ENCODE measurements at places on chromosomes 1 and 21.

GRCh38 chr1:168879896-168880734, 151.1 kb upstream of the DPT start:
- no peak for DNase-seq

GRCh38 chr1:183869664-183870063, 64.7 kb downstream of the RGL1 start:
- DNase-seq: no peak

GRCh38 chr1:197197430-197197997, 51.0 kb upstream of the ASPM start:
- DNase-seq: no peak

- DNase-seq: no peak
These were observed 264.3 kb downstream of the PTPRU start for GRCh38 chr1:29500651-29501050.

DNA sequence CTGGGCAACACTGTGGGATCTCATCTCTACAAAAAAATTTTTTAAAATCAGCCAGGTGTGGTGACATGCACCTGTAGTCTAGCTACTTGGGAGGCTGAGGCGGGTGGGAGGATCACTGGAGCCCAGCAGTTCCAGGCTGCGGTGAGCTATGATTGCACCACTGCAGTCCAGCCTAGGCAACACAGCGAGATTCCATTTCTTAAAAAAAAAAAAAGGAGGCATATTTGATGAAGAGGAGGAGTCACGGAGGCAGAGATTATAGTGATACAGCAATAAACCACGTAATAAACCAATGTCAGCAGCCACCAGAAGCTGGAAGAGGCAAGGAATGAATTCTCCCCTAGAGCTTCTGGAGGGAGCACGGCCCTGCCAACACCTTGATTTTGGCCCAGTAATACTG, 4.0 kb downstream of the LIX1L start:
- no peak for DNase-seq

DNA sequence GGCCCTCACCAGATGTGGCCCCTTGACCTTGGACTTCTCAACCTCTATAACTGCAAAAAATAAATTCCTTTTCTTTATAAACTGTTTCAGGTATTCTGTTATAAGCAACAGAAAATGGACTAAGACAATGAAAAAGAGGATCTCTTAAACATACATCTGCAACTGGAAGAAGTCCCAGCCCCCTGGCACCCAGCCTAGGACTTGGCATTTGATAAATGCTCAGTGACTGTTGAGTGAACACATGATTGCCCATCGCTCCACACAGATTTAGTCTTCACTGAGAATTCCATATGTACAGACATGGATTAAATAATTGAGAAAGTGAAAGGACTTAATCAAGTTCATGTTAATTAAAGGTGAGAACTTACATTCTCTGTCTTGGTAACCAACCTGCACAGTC, 344.9 kb upstream of the RUNX1 start:
- DNase-seq: no peak

DNA sequence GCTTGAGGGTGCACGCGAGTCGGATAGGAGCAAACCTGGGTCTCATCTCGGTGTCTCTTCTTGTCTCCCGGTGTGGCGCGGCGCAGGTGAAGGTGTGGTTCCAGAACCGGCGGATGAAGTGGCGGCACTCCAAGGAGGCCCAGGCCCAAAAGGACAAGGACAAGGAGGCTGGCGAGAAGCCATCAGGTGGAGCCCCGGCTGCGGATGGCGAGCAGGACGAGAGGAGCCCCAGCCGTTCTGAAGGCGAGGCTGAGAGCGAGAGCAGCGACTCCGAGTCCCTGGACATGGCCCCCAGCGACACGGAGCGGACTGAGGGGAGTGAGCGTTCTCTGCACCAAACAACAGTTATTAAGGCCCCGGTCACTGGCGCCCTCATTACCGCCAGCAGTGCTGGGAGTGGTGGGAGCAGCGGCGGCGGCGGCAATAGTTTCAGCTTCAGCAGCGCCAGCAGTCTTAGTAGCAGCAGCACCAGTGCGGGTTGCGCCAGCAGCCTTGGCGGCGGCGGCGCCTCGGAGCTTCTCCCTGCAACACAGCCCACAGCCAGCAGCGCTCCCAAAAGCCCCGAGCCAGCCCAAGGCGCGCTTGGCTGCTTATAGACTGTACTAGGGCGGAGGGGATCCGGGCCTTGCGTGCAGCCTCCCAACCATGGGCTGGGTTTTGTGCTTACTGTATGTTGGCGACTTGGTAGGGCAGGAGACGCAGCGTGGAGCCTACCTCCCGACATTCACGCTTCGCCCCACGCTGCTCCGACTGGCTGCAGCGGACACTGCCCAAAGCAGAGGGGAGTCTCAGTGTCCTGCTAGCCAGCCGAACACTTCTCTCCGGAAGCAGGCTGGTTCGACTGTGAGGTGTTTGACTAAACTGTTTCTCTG, 5.1 kb downstream of the HLX start:
- DNase-seq: no peak

DNA sequence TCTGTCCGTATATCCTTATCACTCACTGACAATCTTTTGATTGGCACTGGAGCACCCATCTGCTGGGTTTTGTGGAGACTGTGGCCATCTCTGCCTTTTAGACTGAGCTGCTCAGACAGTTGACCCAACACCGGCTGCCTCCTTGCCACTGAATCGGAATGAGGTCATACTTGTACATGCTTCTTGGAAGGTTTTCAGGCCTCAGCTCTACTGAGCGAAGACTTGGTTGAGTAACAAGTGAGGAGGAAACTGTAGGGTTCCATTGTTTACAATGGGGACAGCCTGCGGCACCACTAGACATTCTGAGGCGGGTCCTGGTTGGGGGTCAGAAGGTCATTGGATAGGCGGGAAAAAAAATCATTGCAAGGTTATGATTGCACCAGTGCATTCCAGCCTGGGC, 320.3 kb downstream of the KIF26B start:
- DNase-seq: no peak

DNA sequence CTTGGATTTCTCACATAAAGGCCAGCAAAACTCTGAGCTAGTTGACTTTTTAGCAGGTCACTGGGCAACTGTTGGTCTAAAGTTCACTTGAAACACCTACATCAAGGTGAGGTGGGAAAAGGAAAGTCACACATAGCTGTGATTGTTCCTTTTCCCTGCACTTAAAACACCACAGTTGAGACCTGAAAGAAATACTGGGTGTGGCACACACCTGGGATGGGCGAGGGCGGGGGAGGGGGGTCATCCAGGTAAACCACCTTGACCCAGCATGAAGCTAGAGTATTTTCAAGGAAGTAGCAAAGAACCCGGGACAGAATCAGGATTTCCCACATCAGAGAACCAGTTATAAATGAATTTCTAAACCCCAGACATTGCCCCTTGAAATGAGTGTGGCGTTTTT, 26.4 kb downstream of the ZNF697 start:
- no peak for DNase-seq

- no peak for DNase-seq
These were observed 146.7 kb upstream of the NFIA start for GRCh38 chr1:60935599-60936110.

- no peak for DNase-seq
These were observed 3.1 kb downstream of the IGSF3 start for GRCh38 chr1:116664366-116664977.

DNA sequence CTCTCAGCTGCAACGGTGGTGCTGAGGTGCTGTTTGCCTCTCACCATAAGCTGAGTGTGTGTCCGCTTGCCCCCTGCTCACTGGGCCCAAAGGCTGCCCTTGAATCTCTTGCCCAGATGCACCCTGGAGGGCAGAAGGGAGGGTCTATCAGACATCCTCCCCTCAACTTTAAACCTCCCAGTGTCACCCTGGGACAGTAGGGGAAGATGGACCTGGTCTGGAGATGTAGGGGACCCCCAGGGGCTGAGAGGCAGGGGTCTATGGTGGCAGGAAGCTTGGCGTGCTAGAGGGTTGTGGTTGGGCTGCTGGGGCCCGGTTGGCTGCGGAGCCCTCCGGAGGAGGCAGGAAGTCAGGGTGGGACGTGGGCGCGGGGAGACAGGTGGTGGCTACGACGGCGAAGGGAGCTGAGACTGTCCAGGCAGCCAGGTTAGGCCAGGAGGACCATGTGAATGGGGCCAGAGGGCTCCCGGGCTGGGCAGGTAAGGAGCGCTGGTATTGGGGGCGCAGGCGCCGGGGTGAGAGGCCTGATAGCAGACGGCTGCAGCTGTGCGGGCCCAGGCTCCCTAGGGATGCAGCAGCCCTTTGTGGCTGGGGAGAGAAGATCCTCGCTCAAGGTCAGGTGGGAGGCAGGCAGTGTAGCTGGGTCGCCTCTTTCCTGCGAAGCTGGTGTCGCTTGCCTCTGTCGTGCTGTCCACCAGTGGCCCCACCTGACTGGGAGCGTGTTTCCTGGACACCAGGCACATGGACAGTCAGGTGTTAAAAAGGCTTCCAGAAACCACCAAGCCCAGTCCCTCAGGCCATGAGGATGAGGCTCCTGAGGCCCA, at the start of gene LCK:
LCK (plus strand) TSS at position 373 of the 824 bp plus-strand sequence. CDS start 23,065 bp downstream, outside the sequence.
- DNase-seq: no peak

GRCh38 chr1:102742426-102742825, 365.9 kb downstream of the COL11A1 start:
- no peak for DNase-seq

- DNase-seq: no peak
These were observed 36.9 kb downstream of the TLCD4 start for GRCh38 chr1:95154096-95154495.

Measured in activated CD8-positive, alpha-beta memory T cell treated with anti-CD3 and anti-CD28 coated beads for 1 hour (primary cell).